ENCODE measurements at places on chromosomes 6 and 20.

- no peak for DNase-seq
Observed at GRCh38 chr6:12170351-12171092, 119.6 kb upstream of the EDN1 start.

DNA sequence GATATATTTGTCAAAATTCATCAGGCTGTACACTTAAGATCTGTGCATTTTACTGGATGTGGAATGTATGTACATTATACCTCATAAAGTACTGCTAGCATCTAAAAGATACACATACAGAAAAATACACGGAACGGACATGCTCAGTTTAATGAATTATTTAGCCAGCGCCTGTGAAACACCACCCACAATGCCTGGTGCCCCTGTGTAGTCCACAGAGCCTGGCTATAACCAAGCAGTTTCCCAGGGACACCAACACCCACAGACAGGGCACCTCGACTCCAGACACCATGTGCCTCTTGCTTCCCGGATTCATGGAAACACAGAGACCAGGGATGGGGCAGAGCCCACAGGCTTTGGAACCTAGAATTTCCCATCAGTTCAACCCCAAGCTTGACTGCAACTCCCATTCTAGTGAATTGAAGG is 17.4 kb upstream of the ARMC12 start:
- DNase-seq, result no peak

- DNase-seq, result no peak
Observed at GRCh38 chr20:11155156-11155756, 481.5 kb upstream of the JAG1 start.

- no peak for DNase-seq
Observed at GRCh38 chr6:93992976-93993375, 573.6 kb upstream of the EPHA7 start.

DNA sequence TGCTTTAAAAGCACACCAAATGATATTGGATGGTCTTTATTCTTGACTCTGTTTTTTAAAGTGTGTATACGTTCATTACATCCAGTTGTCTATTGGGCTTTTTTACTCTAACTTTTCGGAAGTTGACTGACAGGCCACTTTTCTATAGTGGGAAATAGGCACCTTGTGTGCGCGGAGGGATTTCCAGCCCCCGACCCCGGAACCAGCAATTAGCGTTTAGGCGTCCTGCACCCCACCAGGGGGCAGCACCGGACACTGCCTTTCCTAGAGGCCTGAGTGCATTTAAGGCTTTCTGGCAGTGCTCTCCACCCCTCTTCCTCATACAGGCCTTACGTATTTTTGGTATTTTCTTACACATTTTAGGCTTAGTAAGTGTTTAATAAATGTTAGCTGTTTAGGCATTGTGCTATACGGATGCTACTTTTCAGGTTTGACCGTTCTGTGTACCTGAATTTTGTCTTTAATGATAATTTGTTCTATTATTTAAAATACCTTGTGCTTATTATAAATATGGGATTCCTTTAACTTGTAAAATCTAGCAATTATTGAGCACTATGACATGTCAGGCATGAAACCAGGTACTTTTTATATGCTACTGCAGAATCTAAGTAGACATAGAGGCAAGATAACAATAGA is 231.8 kb downstream of the BCKDHB start:
- no peak for DNase-seq

GRCh38 chr20:48563191-48563870 is 264.5 kb downstream of the PREX1 start:
- no peak for DNase-seq

GRCh38 chr6:17470202-17470937 is 77.0 kb downstream of the CAP2 start:
- no peak for DNase-seq

GRCh38 chr6:37433657-37434271 is 743 bp downstream of the CMTR1 start:
- no peak for DNase-seq

DNA sequence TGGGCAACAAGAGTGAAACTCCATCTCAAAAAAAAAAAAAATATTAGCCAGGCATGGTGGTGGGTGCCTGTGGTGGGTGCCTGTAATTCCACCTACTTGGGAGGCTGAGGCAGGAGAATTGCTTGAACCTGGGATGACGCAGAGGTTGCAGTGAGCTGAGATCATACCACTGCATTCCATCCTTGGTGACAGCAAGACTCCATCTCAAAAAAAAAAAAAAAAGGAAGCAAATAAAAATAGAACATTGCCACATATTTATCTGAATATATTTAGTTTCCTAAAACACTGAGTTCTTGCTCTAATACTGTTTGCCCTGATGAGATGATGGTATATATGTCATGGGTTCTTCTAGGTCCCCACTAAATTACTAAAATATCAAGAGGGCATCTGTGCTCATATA is 28.4 kb downstream of the CASP8AP2 start:
- no peak for DNase-seq

DNA sequence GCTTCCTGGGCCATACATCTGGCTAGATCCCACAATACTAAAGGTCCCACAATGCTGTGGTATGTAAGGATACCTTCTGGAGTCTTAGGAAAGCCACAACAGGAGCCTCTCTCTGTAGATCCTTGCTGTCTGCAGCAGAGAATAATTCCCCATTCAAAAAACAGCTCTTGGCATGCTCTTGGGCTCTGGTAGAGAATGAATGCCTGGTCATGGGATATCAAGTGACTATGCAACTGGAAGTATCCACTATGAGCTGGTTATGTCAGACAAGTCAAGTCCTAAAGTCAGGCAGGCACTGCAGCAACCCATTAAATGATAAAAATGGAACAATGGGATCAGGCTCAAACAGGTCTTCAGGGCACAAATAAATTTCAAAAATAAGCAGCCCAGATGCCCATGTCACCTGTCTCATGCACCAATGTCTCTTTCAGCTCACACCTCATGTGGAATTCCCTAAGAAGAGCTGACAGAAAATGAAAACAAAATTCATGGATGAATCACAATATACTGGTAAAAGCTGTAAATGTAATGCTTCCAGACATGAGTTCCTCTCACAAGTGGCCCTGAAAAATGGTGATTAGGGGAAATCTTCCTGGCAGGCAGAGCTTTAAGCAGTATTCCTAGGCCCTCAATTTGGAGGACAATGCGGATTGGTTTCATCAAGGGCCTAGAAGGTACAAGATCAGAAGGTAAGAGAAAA is 4.3 kb downstream of the AK9 start:
- DNase-seq, result no peak

DNA sequence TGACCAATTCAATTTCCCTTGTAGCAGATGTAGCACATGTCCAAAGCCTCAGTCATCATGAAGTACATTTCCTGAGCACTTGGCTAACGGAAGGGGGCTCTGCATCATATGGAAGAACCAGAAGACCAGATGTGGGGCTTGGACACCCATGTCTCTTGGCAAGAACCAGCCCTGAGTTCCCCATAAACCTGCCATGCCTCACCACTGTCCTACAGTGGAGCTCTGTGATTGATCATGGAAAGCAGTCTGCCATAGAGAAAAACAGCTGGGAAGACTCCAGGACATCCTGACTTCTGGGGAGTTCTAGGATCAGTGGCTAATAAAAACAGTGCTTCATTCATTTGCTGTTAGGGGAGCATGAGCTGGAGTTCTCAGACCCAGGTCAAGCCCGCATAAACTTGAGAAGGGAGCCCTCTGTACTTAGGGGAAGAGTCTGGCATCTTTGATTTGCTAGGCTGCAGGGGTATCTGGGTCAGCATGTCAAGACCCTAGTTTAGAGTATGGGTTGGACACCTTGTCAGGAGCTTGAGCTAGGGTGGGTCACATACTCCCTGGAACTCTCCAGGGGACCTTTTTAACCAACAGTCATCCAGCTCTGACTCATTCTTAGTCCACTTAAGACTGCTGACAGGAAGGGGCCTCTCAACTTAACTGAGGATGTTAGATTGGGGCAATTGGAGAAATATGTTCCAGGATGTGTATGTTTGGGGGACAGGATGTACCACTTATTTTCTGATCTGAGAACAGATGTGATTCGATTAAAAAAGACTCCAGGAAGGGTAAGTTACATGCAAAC is 26.3 kb upstream of the TRAM2 start:
- no peak for DNase-seq

DNA sequence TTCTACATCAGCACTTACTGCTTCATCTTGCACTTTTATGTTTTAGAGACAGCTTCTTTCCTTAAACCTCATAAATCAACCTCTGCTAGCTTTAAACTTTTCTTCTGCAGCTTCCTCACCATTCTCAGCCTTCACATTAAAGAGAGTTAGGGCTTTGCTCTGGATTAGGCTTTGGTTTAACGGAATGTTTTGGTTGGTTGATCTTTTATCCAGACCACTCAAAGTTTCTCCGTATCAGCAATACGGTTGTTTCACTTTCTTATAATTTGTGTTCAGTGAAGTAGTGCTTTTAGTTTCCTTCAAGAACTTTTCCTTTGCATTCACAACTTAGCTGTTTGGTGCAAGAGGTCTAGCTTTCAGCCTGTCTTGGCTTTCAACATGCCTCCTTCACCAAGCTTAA is 40.4 kb downstream of the DNAAF9 start:
- no peak for DNase-seq

DNA sequence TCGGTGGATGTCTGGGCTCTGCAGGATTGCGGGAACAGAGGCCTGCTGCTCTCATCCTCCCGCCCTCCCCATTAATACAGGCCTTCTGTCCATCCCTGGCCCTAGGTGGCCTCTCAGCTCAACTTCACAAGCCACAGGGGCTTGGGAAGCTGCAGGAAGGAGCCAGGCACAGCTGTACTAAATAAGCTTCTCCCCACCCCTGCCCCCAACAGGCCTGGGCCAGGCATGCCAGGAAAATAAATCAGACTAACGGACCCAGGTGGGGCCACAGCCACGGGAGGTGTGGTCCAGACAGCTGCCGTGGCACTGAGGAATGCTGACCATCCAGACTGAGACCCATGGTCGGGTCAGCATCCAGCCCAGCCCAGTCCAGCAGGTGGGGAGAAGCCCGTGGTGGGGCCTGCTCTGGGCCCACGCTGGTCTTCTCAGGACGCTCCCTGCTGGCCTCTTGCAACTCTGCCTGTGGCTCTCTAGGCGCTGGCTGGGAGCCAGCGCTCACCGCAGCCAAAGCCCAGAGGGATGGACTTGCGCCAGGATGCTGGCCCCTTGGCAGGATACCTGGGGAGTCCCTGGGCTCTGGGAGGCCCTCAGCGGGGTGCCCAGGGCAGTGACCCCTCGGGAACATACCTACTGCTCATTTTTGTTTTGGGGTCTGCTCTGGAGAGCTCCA is 8.6 kb upstream of the YTHDF1 start:
- DNase-seq, result peak; percentile 91

- DNase-seq, result no peak
Observed at GRCh38 chr6:144646093-144647056, 361.2 kb downstream of the UTRN start.

DNA sequence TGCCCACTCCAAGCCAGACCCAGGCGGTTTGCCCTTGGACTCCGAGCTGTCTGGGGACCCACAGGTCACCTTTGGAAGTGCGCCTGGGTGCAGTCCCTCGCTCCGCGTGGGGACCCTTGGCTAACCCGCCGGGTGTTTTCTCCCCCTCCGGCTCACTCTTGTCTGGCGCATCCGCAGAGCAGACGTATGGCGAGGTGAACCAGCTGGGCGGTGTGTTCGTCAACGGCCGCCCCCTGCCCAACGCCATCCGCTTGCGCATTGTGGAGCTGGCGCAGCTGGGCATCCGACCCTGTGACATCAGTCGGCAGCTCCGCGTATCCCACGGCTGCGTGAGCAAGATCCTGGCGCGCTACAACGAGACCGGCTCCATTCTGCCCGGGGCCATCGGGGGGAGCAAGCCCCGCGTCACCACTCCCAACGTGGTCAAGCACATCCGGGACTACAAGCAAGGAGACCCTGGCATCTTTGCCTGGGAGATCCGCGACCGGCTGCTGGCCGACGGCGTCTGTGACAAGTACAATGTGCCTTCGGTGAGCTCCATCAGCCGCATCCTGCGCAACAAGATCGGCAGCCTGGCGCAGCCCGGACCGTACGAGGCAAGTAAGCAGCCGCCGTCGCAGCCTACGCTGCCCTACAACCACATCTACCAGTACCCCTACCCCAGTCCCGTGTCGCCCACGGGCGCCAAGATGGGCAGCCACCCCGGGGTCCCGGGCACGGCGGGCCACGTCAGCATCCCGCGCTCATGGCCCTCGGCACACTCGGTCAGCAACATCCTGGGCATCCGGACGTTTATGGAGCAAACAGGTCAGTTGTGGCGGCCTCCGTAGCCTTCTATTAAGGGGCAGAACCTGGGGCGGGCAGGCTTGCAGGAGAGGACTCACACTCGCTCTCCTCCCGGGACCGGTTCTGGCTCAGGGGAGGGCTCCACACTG is 1.1 kb downstream of the PAX1 start:
- DNase-seq, result no peak

DNA sequence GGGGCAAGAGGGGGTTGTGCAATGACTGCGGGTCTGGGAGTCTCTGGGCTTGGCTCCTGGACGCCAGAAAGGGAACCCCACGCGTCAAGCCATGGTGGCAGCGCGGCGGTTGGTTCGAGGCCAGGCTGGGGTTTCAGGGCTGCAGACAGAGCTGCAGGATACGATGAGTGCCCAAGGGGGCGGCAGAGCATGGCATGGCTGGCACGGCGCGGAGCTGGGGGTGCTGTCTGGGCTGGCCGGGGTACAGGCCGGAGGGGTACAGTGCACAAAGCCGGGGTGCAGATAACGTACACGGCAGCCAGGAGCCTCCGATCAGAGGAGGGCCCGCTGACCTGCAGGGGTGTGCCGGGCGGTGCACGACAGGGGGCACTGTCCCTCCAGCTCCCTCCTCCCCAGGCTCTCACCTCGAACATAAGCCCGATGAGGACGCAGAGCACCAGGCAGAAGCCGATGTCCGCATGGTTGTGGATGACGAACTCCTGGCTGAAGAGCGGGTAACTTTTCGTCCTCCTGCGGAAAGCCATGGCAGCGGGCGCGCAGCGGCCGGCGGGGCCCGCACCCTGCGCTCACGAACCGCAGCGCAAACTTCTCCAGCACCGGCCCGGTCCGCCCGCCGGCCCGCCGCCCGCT is 353 bp downstream of the TRAM2 start:
- peak; percentile 43 for DNase-seq

DNA sequence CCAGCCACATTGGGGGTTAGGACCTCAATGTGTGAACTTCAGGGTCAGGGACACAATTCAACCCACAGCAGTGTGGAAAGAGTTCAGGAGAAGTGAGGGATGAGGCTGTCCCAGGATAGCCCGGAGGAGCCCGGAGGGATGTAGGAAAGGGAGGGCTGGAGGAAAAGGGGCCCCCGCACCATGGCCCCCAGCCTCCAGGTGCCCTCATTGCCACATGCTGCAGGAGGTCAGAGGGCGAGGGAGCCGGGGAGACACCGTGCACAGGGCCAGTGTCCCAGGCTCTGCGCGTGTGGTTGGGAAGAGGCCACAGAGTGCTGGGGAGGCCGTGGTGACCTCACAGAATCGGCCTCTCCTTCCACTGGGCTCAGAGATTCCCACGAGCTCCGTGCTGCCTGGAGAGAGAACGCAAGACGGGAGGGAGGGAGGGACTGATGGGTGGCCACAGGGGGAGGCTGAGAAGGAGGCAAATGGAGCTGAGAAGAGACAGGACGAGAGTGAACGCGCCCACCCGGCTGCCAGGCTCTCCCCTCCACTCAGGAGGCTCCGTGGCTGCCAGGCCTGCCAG is 215.1 kb downstream of the DLL1 start:
- DNase-seq, result peak; percentile 29
